Vagina (tissue), 2 donors: ENCODE measurements at places on chromosomes 4 and X. TPM values are rescaled to one million over a fixed set of nuclear protein-coding genes. Genes with fewer than 3 reads are reported as not detected.

Gene SLC16A2
- total RNA-seq, result 6.9 TPM

GRCh38 chr4:177052211-177052934, 257.3 kb upstream of the NEIL3 start:
- DNase-seq, result no peak

- no peak for DNase-seq
Measured at GRCh38 chrX:18899796-18900380, 84.0 kb downstream of the PHKA2 start.

DNA sequence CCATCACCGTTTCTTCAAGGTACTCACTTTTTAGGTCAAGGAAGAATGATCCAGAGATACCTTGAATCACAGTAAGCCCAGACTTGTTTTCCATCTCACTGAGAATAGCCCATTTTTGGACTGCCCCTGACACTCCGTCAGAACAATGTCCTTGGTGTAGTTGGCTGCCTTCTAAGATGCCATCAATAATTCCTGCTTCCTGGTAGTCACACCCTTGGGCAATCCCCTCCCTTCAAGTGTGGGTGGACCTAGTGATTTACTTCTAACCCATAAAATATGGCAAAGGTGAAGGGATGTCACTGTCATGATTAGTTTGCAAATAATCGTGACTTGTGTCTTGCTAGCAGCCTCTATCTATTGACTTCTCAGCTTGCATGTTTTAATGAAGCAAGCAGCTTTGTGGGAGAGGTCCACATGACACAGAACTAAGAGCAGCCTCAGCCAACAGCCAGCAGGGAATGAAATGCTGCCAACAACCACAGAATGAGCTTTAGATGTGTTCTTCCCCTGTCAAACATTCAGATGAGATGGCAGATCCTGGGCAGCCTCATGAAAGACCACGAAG, 20.0 kb upstream of the KLHL34 start:
- DNase-seq, result no peak

DNA sequence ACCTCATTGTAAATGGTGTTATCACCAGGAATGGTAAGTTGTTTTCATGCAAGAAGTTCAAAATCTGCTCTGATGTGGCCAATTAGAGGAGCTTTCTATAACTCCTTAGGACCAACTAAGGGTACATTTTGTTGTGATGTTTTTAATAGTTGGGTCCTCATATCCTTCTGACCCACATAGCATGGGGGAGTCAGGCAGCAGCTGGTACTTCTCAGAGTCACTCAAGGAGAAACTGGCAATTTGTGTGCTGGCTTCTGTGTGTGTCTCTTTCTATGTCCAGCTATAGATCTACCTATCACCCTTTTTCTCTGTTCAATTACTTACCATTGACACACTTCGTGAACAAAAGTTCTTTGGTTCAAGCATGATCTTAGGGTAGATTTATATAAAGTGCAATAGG, 194.3 kb upstream of the TENM3 start:
- no peak for DNase-seq

GRCh38 chr4:183353557-183353956, 31.3 kb upstream of the CLDN24 start:
- DNase-seq, result no peak

Gene ALPK1
- 32.2 TPM for total RNA-seq

- DNase-seq, result no peak
Measured at GRCh38 chr4:98639108-98639507, 19.3 kb downstream of the TSPAN5 start.

DNA sequence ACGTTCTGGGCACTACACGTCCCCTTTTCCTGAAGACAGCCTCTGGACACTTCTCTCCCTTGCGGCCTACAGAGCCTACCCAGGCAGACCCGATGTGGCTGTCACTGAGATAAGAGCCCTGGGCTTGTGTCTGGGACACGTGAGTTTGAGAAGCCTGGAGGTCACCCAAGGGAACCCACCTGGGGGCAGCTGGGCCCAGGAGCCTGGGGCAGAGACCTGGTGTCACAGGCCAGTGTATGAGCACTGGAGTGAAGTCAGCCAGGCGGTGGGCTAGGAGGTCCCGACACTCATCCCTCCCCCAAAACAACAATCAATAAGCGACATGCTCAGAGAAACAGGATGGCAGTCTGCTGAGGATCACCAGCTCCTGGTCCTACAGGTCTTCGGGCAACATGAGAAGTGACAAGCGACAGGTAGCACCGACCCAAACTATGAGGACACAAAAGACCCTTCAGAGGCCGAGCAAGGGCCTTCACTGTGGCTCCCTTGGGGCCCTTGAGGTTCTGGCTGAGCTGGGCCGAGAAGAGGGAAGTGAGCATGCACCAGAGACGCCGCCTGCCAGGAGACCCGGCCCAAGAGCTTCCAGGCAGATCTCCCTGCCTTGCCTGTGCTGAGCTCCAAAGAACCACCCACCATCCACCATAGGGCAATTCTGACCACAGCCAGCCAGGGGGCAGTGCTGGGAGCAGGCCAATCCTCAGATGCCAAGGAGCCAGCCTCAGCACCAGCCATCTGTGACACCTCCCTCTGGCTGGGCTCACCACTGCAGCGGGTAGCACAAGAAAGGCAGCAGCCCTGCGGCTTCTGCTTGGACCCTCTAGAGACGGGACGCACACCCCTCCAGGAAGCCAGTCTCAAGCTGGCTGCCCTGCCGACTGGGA, 11.0 kb upstream of the DUSP9 start:
- DNase-seq, result no peak

Gene SSX1
- not detected for total RNA-seq

GRCh38 chr4:35325908-35326453, 918.3 kb downstream of the ARAP2 start:
- no peak for DNase-seq

DNA sequence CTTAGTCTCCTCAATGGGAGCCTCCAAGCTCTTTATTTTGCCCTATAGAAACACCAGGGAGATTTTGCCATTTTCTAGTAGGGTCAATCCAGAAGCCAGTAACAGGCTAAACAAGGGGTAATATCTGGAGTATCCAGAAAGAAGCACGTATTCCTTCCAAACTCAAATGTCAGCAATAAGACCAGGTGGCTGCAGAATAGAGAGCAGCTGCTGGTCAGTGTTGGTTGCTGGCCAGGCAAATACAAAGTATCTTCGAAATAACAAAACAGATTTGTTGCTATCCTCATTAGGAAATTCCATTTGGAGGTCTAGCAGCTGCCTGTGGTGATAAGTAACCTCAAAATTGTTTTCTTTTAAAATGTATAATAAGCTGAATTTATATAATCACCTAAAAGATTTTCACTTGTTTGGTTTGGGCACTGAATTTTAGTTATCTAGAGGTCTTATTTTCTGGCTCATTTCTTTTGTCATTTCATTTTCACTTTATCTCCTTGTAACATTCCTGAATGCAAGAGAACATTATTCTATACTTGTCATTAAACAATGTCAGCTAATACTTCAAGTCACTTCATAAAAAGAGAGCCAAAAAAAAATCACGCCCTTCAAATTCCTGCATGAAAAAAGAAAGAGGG, 320.6 kb downstream of the DTHD1 start:
- no peak for DNase-seq

Gene SPANXD
- not detected for total RNA-seq

Gene MTNR1A
- not detected for total RNA-seq

Gene LIMCH1
- total RNA-seq, result 17.9 TPM

DNA sequence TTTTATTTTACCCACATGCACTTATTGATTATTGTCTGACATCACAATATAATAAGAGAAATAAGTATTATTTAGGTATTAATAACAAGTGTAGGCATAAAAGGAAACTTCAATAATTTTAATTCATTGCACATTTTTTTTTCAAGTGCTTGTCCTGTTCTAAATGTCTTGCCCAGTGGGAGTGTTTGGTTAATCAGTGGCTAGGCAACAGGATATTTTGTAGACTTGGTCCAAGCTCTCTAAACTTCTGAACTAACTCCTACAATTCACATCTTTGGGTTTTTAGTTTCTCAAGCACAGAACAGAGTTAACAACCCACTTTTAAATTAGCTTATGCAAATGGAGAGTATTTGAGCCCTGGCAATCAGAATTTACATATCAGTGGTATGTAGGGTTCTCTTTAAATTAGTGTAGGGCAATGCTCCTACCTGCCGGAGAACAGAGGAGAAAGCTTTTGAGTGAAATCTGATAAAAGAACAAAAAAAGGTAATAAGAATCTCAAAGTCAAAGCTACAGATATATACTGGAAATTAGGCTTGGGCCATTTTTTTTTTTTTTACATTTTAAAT, 353.5 kb downstream of the ADGRL3 start:
- DNase-seq, result no peak

Gene ASMTL
- 31.7 TPM for total RNA-seq

DNA sequence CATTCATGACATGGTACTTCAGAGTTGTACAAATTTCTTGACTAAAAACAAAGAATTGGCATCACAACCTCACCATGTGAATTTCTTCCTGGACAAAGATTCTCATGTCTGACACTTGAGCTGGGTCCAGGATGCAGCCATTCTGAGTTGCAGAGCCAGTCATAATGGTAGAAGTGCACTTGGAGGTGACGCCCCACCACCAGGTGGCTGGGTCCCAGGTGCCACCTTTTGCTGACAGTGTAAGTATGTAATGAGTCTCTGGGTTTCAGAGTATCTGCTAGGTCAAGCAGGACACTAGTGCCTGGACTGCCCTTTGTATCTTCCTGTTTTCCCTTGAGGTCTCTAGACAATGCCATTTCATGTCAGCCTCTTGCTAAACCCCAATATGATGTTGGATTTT, 36.6 kb upstream of the WDR1 start:
- no peak for DNase-seq

Gene ERCC6L
- total RNA-seq, result 0.74 TPM

Gene POF1B
- total RNA-seq, result 18.7 TPM

GRCh38 chrX:132428896-132429295, 59.9 kb downstream of the MBNL3 start:
- DNase-seq, result no peak

DNA sequence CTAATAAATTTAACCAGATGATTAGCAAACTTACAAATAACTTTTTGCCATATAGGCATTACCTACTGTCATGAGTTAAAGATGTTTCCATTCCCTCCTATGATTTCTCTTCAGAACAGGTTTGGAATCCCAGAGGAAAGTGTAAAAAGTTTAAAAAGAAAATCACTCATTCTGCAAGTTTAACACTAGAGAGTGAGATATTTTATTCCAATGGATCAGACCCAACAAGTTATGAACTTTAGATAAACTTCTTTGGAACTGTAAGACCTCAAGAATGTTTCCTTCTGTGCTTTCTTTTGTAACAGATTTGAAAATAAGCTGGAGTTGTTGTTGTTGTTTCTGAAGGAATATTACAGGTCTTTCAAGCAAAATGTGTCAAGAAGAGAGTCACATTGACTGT, 51.6 kb downstream of the PPP3CA start:
- DNase-seq, result no peak

Gene TLR2
- total RNA-seq, result 14.5 TPM

Gene SCML1
- total RNA-seq, result 11.8 TPM

- no peak for DNase-seq
Measured at GRCh38 chrX:116694046-116694445, 231.3 kb upstream of the CT83 start.

GRCh38 chr4:89336818-89337420, 29.3 kb upstream of the GPRIN3 start:
- DNase-seq, result no peak

- no peak for DNase-seq
Measured at GRCh38 chrX:87755493-87755892, 237.9 kb downstream of the KLHL4 start.

Gene HERC5
- 5.4 TPM for total RNA-seq

Gene HPGD
- total RNA-seq, result 134 TPM

DNA sequence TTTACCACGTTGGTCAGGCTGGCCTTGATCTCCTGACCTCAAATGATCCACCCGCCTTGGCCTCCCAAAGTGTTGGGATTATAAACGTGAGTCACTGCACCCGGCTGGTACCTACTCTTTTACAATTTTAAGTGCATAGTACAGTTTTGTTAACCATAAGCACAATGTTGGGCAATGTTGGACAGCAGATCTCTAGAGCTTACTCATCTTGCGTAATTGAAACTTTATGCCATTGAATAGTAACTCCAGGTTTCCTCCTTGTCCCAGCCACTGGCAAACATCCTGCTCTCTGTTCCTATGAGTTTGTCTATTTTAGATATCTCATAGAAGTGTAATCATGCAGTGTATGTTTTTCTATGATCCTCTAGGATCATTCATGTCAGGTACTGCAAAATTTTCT, 9.3 kb upstream of the CPE start:
- DNase-seq, result no peak

GRCh38 chrX:112819008-112819640, 21.5 kb downstream of the AMOT start:
- no peak for DNase-seq

DNA sequence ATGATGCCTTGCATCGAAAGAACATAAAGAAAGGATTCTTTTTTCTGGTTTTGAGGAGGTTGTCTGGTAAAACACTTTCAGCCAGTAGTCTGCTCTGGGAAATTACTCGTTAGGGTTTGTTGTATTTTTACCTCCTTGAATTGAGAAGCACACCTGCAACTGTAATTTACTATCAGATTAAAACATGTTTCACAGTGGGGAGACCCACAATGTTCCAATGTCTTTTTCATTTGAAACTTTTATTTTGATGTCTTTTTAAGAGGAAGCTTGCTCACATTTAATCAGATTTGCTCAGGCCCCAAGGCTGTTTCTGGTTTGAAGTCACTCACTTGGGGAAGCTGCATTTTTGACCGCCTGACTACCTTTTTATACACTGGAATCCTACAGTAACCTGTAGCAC, 12.0 kb downstream of the TMEM154 start:
- DNase-seq, result no peak

Gene MID2
- 25.5 TPM for total RNA-seq

- no peak for DNase-seq
Measured at GRCh38 chr4:19531906-19532848, 719.5 kb upstream of the SLIT2 start.

Gene CLCN4
- total RNA-seq, result 1.2 TPM

Gene BMPR1B
- total RNA-seq, result 0.49 TPM

Gene GAGE12J
- total RNA-seq, result not detected
